Activated naive CD4-positive, alpha-beta T cell (primary cell): ENCODE measurements at places on chromosomes 5 and 9.

DNA sequence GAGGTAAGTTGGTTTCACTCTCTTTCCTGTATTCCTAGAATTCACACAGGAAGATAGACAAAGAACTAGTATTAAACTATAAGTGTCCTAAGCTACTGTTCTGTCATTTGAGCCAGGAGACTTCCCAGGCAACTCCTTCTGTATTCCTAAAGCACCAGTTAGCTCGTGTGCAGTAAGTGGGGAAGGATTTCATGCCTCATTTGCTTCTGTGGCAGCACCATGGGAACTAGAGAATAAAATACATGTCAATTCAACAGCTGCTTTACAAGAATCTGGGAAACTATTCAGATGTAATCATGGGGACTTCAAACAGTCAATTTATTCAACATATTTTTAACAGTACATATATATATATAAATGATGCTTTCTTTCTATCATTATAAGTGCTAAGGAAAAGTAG, 762.3 kb downstream of the PRELID2 start:
- DNase-seq: no peak

DNA sequence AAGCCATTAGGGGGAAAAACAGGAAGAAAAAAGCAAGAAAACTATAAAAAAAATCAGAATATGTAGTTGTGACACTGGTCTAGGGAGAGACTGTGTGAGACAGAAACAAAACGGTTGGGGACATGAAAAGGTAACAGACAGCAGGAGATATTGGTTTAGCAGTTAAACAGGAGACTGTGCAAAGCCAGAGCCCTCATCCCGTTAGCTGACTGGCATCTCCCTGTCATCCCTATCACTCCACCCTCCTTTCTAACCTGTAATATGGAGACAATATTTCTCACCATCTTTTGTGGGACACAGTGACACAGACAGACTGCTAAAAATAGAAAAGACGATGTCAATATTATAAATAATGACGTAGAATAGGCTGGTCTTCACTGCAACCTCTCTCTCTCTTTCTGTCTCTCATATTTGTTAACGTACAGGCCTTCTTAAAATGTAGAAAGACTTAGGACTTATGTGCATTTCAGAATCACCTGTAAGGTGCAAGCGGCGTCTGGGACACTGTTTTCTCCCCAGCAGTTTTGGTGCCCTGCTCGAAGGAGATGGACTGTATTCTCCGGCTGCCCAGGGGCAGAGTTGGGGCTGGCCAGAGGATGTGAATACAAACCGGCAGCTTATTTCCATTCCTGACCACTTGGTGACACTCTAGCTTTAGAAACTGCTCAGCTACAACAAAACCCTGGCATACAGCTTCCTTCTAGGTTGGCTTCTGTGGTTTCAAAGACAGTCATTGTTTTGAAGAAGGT, 190.6 kb downstream of the MAT2B start:
- no peak for DNase-seq

DNA sequence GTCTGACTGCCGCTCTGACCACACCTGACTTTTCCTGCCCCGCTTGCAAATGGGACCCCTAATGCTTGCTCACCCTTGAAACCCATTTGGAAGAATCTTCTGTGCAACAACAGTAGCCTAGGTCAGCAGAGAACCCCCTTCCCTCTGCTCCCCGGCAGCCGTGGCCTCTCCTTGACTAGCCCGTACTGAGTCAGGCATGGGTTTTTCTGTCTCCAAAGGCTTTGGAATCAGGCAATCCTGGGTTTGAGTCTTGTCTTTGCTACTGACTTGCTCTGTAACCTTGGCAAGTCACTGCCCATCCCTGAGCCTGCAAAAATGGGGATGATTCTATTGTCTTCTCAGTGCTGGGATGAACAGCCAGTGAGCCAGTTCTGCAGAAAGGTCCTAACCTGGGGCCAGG, 135.4 kb downstream of the RGS3 start:
- DNase-seq: no peak

- DNase-seq: peak; percentile 15
These were observed 4.4 kb downstream of the TTC16 start for GRCh38 chr9:127720031-127720864.

- DNase-seq: no peak
These were observed 462 bp downstream of the NUDCD2 start for GRCh38 chr5:163459462-163459818.

GRCh38 chr5:140674211-140674610, 835 bp upstream of the DND1 start:
- DNase-seq: no peak

GRCh38 chr5:77638763-77639671, 504 bp upstream of the OTP start:
- DNase-seq: no peak

GRCh38 chr5:111254613-111255012, 30.4 kb downstream of the CAMK4 start:
- DNase-seq: no peak

GRCh38 chr5:67510204-67510603, 313.6 kb upstream of the CD180 start:
- no peak for DNase-seq

DNA sequence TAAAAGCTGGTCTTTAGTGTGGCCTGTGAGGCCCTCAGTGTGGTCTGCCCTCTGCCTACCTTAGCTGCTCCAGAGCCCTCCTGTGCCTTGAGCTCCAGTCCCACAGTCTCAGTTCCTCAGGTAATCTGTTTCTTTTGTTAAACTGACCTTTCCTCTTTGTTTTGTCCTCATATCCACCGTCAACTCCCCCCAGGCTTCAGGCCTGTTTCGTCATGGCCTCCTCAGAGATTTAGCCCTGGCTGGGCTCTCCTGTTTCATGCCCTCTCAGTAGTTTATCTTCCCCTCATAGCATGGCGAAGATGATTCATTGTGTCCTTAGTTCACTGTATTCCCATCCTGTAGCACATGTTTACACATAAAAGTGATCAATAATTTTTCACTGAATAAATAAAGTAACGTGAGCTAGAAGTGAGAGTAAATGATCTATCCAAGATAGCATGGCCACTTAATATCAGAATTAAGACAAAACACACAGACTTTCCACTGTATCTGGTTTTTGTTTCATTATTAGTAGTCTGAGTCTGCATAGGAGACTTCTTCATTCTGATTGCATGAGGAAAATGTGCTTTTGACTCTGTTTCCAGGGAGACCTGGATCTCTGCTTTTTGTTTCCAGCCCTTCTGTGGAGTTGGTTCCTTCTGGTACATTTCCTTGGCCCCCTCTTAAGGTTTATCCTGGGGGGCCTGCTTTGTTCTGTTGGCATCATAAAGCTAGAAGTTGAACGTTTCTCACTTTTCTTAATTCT, 70.5 kb downstream of the SNX24 start:
- DNase-seq: no peak

DNA sequence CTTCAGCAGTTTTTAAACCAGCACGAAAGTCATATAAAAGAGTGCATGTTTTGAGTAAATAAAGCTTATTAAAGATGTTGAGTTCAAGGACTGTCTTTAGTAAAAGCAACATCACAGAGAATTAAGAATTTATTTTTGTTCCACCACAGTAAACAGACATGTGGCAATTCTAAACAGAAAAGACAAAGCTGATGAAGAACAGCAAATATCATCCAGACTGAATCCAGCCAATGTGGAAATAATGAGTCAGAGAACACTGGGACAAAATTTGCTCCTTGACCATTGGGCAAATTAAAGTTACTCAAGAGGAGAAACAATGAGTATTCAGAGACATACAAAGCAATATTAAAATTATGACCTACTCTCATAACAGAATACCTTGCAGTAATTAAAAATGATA, 28.8 kb downstream of the OR2K2 start:
- DNase-seq: no peak

GRCh38 chr9:120289098-120289497, 290.9 kb downstream of the CDK5RAP2 start:
- no peak for DNase-seq

DNA sequence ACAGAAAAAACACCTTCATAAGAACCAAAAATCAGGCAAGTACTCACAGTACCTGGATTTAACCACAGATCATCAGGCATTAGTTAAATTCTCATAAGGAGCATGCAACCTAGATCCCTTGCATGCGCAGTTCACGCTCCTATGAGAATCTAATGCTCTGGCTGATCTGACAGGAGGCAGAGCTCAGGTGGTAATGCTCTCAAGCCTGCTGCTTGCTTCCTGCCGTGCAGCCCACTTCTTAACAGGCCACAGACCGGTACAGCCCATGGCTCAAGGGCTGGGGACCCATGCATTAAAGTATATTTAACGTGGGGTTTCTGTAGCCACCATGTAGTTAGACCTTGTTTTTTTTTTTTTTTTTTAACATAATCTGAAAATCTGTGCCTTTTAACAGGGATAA, 147.7 kb downstream of the VPS13A start:
- no peak for DNase-seq

DNA sequence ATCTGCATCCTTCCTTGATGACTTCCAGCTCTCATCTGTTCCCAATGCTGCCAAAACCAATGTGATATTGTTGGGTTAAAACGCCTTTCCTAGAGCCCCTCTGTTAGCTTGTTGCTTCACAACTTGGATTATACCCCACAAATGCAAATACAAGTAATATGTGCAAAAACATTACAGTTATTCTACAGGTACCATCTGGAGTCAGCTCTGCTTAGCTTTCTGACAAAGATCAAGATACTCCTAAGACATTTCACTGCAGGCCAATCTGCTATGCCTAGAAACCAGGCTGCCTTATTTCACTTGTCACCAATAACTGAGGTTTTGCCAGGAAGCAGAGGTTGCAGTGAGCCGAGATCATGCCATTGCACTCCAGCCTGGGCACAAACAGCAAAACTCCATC, 36.9 kb upstream of the ACO1 start:
- DNase-seq: no peak

GRCh38 chr5:15833365-15833764, 333.4 kb downstream of the FBXL7 start:
- DNase-seq: no peak

DNA sequence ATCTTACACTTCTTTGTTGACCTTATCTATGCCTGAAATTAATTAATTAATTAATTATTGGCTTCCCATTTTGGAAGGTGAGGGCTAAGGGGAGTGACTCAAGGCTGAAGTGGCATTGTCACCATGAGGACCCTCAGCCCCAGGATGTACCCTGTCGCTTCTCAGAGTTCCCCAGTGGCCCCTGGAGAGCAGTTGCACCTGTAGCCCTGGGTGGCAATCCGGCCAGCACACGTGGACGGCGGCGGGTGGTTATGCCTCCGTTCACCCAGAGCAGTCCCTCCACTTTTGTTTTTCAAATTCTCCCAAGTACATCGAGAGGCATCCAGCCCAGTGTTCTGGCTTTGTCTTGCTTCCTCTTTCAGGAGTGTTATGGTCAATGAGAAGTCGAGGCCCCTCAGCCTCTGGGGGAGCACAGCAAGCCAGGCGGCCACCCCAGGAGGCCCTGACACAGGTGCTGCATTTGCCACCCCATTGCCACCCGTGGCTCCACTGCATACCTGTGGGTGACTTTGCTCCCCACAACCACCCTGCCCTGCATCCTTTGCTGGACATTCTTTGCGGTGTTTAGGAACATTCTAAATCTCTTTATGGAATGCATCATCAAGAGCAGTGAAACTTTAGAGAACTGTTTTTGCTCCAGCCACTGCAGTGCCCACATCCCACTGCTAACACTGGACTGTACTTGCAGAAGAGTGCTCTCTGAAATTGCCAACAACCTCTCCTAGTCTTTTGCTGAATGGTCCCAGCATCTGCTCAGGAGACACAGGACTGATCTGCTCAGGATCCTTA, 11.5 kb upstream of the IRX2 start:
- no peak for DNase-seq

GRCh38 chr5:40688127-40688761, 8.5 kb downstream of the PTGER4 start:
- DNase-seq: peak; percentile 42

- DNase-seq: no peak
These were observed 437.8 kb downstream of the ARHGEF28 start for GRCh38 chr5:74063821-74064220.

- DNase-seq: no peak
These were observed 22.7 kb upstream of the TNFSF8 start for GRCh38 chr9:114953046-114953445.

GRCh38 chr9:69513141-69513820, 158.9 kb downstream of the APBA1 start:
- DNase-seq: no peak

- no peak for DNase-seq
These were observed 36.1 kb downstream of the GEMIN5 start for GRCh38 chr5:154901913-154902312.

GRCh38 chr9:36872641-36873040, 161.4 kb downstream of the PAX5 start:
- DNase-seq: no peak

DNA sequence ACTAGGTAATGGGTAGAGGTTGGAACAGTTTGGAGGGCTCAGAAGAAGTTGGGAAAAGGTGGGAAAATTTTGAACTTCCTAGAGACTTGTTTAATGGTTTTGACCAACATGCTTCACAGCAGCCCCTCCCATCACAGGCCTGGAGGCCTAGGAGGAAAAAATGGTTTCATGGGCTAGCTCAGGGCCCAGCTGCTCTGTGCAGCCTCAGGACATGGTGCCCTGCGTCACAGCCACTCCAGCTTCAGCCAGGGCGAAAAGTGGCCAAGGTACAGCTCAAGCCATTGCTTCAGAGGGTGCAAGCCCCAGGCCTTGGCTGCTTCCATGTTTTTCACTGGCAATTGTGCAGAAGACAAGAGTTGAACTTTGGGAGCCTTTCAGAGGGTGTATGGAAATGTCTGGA, 453.7 kb downstream of the LRRC70 start:
- DNase-seq: no peak

GRCh38 chr9:95434116-95435073, 82.4 kb downstream of the PTCH1 start:
- DNase-seq: no peak

GRCh38 chr5:35902046-35902672, 36.3 kb downstream of the CAPSL start:
- no peak for DNase-seq

- DNase-seq: no peak
These were observed 134.8 kb upstream of the KLF4 start for GRCh38 chr9:107624234-107624948.

DNA sequence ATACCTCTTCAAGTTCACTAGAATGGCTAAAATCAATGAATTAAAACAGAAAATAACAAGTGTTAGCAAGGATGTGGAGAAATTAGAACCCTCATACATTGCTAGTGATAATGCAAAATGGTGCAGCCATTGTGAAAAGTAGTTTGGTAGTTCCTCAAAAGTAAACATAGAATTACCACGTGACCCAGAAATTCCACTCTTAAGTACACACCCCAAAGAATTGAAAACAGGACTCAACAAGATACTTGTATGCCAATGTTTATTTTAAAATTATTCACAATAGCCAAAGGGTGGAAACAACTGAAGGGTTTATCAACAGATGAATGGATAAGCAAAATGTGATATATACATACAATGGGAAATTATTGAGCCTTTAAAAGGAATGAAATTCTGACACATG, 70.3 kb downstream of the BARX1 start:
- DNase-seq: no peak

DNA sequence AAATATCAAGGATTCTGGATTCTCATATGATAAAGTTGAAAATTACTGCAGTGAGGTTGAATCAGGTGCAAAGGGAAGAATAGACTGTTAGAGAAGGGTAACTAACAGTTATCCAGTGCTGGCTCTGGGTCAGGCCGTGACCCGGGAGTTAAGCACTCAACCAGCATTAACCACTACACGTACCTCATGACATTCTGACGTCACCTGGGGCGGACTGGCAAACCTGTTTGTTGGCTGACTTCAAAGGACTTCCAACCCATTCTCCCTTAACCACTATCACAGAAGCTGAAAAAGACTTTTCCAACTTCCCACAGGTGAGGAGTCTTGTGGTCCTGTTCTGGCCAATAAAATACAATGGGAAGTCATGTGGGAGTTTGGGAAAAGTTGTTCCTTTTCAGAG, 268.9 kb downstream of the ENC1 start:
- DNase-seq: no peak

- DNase-seq: no peak
These were observed 20.0 kb upstream of the TEK start for GRCh38 chr9:27088981-27089380.
